ENCODE measurements at places on chromosomes 5 and 9.
A peak's percentile ranks its signal among the peaks of the same experiment; 100 is the strongest.

GRCh38 chr5:110346893-110347358, 379.5 kb downstream of the TMEM232 start:
- no peak for DNase-seq

DNA sequence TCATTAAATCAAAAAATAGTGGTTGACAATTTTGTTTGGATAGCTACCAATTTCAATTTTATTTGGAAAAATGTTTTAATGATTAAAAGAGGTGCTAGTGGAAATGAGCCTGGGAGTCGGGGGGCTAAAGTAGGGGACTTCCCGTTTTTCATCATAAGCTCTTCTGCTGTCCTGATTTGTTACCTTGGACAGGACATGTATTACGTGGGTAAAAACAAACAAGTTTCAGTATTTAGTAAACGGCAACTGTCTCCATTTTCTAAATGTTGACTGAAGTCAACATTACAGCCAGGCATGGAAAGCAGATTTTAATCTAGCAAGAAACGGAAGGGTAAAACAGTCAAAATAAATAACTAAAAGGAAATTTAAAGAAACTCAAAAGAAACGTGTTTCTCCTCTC, 212.3 kb upstream of the GRAMD2B start:
- no peak for DNase-seq

GRCh38 chr9:26331223-26331622, 561.4 kb downstream of the CAAP1 start:
- no peak for DNase-seq

- no peak for DNase-seq
Observed at GRCh38 chr9:133582501-133583045, 26.6 kb downstream of the FAM163B start.

GRCh38 chr5:6491196-6491918, 42.7 kb downstream of the UBE2QL1 start:
- no peak for DNase-seq

DNA sequence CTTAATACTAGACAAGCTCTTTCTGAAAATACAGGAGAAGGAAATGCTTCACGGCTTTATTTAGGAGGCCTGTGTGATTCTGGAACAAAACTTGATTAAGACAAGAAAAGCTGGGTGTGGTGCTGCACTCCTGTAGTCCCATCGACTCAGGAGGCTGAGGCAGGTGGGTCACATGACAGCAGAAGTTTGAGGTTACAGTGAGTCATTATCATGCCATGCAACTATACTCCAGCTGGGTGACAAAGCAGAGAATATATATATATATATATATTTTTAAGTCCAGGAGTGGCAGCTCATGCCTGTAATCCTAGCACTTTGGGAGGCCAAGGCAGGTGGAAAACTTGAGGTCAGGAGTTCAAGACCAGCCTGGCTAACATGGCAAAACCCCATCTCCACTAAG, 33.1 kb upstream of the SPIN1 start:
- DNase-seq = no peak

DNA sequence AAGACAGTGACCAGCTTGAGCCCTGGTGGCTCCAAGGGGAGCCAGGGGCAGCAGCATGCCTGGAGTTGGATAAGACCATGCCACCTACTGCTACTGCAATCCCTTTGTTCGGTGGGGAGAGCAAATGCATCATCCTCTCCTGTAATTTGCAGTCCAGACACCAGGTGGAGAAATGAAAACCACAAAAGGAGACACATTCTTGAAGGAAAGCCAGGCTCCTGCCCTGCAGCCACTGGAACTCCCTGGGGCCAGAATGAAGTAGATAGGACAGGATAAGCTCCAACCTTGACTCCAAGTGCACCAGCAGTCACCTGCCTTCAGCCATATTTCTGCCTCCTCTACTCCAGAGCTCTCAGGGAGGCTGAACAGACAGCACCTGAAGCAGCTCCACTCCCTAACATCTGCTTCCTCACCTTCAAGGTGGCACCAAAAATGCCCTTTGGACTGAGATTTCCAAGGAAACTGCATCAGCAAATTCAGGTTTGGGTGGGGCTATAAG, 65.1 kb upstream of the IQGAP2 start:
- DNase-seq = no peak

DNA sequence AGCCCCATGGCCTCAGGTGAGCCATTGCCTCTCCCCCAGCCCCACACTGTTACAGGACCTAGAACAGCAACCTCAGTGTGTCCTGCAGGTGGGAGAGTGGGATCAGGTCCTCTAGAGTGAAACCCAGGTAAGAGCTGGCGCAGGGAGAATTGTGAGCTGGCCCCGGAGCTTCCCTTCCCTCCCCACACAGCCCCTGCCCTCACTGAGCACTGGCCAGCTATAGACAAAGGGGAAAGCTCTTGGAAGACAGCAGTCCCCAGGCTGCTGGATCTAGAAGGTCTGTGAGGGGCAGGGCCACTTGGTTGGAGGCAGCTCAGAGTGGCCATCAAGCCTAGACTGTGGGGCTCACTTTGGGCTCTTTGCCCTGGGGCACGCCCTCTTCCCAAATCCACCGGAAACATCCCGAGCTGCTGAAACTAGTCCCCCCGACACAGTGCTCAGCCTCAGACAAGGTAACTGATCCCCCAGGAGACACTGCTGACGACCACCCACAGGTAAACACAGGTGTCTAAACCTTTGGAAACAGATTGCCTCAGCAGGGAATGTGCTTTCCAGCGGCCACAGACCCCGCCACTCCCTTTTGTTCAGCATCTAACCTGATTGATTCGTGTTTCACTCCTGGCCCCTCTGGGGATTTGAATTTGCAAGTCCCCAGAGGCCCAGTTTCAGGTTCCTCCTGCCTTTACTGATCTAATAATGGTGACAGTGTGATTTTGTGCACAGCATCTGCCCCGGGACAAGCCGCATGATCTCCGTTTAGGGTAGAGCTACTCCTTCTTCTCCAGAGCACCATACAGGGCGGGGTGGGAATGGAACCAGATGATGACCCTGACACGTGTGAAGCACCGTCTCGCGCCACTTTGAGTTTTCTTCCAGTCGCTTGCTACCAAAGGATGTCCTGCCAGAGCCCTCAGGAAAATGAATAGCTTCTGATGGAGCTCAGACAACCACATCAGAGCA, 42.2 kb upstream of the ADAMTS2 start:
- DNase-seq = no peak

GRCh38 chr5:95221234-95221633, 63.7 kb downstream of the MCTP1 start:
- DNase-seq = no peak

- no peak for DNase-seq
Observed at GRCh38 chr9:86721843-86722705, 225.2 kb downstream of the GAS1 start.

DNA sequence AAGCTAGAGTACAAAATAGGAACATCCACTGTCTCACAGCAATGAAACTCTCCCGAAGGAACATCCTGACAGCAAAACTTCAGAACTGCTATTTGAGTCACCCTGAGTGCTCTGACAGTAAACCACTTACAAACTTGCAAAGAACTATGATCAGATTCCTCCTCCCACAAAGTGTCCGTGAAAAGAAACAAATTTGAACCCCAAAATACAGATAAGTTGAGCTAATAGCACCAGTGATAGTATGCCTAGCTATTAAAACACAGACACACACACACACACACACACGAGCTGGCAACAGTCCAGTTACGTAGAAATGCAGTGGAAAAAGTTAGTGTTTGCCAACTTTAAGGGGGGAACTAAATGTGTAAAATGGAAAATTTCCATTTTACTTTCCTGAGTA, 3.1 kb upstream of the GLIS3 start:
- no peak for DNase-seq

DNA sequence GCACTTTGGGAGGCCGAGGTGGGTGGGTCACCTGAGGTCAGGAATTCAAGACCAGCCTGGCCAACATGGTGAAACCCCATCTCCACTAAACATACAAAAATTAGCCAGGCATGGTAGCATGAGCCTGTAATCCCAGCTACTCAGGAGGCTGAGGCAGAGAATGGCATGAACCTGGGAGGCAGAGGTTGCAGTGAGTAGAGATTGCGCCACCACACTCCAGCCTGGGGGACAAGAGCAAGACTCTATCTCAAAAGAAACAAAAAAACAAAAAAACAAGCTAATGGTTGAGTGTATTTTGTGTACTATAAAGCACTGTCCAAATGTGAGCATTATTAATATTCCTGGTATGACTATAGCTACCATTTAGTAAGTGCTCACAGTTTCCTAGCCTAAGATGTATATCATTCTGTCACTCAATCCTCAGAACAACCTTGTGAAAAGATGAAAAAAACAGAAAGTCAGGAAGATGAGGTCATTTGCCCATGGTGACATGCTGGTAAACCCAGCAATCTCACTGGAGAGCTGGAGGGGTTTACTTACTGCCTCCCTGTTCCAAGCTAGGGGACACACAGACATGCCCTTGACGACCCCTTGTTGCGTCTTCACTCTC, 27.7 kb downstream of the ARHGEF37 start:
- DNase-seq = no peak

- DNase-seq = no peak
Observed at GRCh38 chr5:57658018-57658417, 175.4 kb upstream of the ACTBL2 start.

DNA sequence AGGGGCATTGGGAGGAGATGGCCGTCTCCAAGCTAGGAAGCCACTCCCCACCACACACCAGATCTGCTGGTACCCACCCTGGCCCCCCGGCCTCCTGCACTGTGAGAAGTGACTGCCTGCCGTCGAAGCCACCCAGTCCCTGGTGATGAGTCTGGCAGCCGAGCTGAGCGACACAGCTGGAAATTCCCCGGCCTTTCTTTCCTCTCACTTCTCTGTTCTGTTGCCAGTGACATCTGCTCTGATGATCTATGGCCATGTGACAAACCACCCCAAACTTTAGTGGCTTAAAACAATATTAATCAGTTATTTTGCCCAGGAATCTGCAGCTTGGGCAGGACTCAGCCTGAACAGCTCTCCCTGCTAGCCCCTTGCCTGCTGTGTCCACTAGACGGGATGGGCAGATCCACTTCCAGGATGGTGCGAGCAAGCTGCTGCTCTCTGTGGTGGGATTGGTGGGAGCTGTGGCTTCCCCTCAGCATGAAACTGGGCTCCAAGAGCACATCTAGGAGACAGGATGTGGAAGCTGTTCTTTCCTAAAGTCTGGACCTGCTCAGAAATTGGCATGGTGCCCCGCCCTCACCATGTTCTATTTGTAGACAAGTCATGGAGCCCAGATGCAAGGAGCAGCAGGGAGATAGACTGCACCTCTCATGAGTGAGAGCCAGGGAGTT, 211.2 kb downstream of the GADD45G start:
- no peak for DNase-seq

GRCh38 chr5:149371296-149371962, 7.7 kb downstream of the IL17B start:
- DNase-seq = peak; percentile 92

GRCh38 chr5:31992377-31992776, 181.7 kb downstream of the GOLPH3 start:
- DNase-seq = no peak

GRCh38 chr9:128540634-128541360, 11.6 kb upstream of the SPTAN1 start:
- DNase-seq = no peak

DNA sequence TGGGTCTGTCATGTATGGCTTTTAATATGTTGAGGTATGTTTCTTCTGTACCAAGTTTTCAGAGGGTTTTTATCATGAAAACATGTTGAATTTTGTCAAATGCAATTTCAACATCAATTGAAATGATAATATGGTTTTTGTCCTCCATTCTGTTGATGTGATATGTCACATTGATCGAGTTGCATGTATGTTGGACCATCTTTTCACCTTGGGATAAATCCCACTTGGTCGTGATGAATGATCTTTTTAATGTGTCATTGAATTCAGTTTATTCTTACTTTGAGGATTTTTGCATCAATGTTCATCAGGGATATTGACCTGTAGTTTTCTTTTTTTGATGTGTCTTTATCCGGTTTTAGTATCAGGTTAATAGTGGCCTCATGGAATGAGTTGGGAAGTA, 288.5 kb downstream of the PJA2 start:
- DNase-seq = no peak

GRCh38 chr5:78025540-78025939, 249.4 kb upstream of the TBCA start:
- DNase-seq = no peak

DNA sequence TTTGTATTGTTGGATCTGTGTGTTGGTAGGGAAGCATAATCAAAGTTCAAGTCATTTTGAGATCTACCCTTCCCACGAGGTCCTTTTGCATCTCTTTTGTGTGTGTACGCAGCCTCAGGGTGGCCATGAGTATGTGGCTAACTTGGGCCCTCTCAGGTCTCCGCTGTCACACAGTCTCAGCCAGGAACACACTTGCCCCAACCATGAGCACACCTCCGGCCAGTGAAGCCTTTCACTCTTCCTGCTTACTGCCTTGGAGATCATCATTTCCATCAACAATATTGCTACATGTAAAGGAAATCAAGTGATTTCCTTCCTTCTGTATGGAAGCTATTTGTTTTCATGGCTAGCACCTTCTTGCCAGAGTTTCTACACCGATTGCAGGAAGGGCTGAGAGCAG, 13.9 kb downstream of the ZNF346 start:
- DNase-seq = no peak

GRCh38 chr5:145510769-145511168, 324.4 kb downstream of the PRELID2 start:
- no peak for DNase-seq

DNA sequence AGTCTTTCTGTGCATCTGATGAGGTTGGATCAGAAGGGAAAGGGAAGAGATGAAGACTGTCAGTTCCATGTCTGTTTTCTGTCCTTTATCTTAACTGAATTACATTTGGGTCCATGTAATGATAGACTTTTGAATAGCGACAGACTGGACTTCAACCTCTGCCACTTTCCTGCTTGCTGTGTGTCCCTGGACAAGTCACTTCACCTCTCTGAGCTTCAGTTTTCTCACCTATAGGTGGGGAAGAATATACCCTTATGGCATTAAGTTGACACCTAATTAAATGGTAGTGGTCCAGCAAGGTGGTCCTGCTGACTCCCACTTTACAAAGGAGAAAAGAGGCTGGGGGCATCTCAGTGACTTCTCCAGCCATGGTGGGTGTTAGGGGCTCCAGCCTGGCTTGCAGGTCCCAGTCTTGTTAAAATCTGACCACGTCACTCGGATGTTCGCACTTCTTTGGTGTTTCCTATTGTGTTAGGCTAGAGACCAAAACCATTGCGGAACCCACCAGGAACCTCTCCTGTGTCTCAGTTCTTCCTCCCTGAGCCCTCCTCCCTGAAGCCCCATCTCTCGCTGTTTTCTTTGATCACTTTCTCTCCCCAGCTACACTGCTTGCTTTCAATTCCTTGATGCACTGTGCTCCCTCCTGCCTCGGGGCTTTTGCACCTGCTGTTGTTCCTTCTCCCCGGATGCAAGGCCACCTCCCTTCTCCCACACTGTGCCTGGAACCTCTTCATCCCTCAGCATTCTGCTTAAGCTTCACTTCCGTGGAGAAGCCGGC, 256.5 kb downstream of the NSG2 start:
- no peak for DNase-seq

DNA sequence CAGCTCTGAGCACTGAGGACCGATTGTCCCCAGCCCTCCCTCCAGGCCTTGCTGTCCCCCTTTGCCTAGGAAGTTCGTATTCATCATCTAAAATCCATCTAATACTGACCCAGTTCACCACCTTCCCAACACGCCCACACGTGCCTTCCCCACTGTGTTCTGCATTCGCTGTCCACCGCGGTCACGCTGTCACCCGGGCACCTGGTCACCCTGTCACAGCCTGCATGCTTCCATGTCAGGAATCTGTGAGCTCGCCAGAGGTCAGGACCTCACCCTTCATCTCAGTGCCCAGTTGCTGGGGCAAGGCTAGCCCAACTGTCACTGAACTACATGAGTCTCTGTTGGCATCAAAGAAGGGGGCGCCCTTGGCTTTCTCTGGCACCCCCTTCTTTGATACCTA, 82.9 kb upstream of the RUFY1 start:
- peak; percentile 72 for DNase-seq

GRCh38 chr5:124034963-124035362, 523.0 kb downstream of the CSNK1G3 start:
- no peak for DNase-seq

- DNase-seq = no peak
Observed at GRCh38 chr5:78076351-78076750, 218.1 kb downstream of the AP3B1 start.

All from posterior cingulate gyrus (tissue), 11 donors.